GM03348 (cell line): ENCODE measurements at places on chromosomes 13 and 19.

GRCh38 chr13:105959876-105960275 is 575.6 kb downstream of the EFNB2 start:
- no peak for DNase-seq

GRCh38 chr13:73335210-73335609 is 276.4 kb downstream of the KLF5 start:
- DNase-seq: peak; percentile 57

- DNase-seq: no peak
Observed at GRCh38 chr13:27821566-27821965, 29.3 kb downstream of the GSX1 start.

DNA sequence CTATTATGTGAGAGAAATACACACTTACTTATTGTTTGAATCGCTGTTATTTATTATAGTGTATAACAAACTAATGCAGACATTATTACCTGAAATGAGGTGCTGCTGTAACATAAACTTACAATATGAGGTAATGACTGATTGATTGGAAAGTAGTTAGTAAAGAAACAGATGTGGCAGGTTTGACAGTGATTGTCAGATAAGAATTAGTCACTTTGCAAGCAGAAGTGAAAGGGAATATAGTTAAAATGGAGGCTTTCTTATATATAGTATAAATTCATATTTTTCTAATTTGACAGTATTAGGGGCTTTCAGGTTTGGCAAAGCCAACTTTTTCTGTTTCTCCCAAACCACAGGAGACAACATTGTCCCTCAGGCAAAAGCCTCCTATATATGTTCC is 20.6 kb downstream of the MIR17HG start:
- DNase-seq: no peak

DNA sequence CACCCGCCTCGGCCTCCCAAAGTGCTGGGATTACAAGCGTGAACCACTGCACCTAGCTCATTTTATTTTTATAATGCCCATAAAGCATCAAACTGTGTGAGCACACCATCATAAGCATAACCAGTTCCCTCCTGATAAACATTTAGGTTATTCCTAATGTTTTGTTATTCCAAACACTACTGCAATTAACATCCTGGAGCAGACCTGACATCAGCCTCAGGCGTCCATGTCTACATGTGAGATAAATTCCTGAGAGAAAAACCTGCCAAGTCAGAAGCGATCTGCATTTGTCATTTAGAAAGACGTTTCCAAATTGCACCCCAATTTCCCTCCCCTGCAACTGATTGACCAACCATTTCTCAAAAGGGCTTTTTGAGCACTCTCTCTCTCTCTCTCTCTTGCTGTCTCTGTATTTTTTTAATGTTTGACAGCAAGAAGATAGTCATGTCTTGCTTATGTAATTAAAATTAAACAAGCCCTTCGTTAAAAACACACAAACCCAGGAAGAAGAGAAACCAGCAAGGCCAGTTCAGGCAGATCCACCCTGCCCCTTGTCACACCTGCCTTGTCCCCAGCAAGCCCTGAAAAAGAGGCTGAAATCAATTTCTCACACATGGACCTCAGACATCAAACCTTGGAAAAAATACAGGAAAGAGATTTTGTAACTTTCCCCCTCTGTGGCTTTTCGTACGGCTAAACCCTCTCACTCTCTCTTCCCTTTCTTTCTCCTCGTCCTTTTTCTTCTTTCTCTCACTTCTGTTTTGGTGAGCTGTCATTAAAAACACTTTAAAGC is 9.9 kb downstream of the LYPD3 start:
- DNase-seq: no peak

GRCh38 chr13:64912141-64912540 is 2318.0 kb downstream of the PCDH9 start:
- DNase-seq: no peak

- DNase-seq: no peak
Observed at GRCh38 chr13:44403461-44404056, 29.9 kb downstream of the SERP2 start.
